ENCODE measurements at places on chromosomes 16 and 17.

- peak; percentile 68 for DNase-seq
These were observed 105.4 kb downstream of the TRIM37 start for GRCh38 chr17:59001158-59001814.

DNA sequence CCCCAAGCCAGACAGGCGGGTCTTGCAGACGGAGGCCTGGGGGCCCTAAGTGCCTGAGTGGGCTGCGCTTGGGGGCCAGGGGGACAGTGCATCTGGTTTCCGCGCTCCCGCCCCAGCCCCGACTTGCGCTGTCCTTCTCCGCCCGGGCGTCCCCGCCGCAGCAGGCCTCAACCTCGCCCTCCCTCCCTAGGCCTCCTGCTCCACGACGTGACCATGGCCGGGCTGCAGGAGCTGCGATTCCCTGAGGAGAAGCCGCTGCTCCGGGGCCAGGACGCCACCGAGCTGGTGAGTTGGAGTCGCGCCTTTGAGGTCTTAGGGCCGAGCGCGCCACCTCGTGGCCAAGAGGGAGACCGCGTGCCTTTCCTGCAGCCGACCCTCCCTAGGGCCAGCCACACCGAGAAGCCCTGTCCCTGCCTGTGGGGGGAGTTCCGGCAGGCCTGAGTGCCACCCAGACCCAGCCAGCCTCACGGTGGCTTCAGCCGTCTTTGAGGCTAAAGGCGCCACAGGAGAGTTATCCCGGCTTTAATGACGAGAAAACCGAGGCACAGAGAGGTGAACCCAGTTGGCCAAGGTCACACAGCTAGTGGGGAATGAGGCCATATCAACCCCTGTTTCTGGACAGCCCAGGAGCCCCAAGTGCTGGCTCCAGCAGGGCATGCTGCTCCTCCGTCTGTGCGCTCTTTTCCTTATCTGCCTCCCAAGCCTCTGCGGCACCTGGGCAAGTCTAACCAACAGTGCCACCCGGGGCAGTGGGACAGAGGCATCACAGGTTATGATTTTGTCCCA, 12.2 kb upstream of the NDRG4 start:
- DNase-seq: peak; percentile 79

GRCh38 chr17:77420095-77420803, 279.5 kb downstream of the SEC14L1 start:
- no peak for DNase-seq

- DNase-seq: peak; percentile 11
These were observed 482.6 kb downstream of the NPIPA7 start for GRCh38 chr16:16861546-16861945.

DNA sequence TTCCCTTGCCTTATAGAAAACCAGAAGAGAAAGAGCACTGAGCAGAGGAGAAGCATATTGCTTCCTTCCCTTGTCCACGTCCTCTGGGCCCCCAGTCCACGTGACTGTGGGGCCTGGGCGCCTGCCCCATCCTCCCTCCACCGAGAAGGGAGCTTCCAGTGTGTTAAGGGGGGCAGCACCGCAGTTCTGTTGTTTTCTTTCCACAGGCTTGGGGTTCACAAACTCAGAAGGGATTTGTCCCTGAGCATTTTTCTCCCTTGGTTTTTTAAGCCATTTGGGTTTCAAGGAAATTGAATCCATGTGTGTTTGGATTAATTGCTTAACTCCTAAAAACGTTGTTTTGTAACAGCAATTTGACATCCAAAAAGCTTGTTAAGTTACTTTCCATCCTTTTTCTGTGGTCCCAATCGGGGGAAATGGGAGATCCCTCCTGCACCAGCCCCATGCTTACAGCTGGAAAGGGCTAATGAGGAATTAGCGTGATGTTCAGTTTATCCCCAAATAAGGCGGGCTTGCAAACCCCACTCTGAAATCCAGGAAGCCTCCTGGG, 347.5 kb upstream of the TNRC6C start:
- no peak for DNase-seq

DNA sequence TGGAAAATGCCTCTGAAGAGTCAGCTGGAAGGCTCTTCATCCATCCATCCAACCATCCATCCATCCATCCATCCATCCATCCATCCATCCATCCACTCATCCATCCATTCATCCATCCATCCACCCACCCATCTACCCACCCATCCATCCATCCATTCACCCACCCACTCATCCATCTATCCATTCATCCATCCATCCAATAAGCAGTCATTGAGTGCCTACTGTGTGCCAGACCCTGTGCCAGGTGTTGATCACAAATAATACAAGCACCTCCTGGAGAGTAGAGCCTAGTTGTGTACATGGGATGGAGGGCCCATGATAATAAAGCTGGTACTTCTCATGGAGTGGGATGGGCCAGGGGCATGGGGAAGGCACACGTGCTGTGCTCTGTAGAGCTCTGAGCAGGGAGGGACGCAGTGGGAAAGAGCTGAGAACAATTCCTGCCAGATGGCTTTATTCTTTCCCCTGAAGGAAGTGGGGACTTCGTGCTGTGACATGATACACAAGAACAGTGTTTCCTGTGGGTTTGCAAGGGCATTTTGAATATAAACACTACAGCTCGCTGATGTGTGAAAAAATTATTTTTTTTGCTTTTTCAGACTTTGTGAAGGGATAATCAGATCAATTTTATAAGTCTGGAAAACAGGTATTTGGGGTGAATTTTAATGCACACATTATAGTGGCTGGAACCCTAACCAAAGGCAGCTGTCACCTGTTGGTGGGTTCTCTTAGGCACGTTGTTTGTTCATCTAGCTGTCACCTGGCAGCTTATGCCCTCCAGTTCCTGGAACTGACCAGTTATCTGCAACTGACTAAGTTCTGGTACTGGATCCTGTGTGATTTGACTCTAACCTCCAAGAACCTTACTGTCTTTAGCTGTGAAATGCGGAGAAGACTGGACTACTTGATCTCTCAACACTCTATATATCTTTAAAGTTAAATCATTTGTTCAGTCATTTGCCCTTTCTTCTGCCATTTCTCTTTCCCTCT, 61.3 kb downstream of the PRKCB start:
- DNase-seq: no peak

DNA sequence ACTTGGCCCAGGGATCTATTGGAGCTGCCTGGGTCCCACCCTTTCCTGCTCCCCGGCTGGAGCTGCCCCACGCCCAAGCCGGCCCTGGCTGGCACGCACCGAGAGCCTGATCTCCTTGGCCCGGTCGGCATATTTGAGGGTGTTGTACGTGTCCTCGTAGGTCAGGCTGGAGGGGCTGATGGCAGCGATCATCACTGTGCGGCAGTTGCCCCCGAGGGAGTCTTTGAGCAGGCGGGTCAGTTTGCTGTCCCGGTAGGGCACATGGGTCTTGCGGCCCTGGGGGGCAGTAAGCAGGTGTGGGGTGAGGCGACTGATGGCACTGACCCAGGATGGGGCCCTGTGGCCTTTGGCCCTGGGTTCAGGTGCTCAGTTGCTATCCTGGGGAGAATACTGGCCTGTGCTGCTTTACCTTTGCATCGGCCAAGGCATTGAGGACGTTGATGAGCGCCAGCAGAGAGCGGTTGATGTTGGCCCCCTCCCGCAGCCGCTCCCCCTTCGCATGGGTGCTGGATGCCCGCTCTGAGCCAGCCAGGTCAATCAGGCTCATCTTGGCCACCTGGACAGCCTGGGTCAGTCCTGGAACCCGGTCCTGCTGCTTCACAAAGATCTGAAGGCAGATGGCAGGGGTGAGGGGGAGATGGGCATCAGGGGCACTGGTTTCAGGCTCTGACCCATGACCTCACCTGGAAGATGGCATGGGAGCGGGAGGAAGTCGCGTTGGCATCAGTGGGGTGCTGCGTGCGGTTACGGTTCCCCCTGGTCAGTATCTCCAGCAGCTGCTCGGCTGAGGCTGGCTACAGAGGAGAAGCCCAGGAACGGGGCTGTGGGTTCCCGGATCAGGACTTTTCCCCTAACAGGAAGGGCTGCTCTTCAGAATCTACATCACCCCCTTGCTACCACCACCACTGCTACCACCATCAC, 13.5 kb downstream of the KIF18B start:
- no peak for DNase-seq

DNA sequence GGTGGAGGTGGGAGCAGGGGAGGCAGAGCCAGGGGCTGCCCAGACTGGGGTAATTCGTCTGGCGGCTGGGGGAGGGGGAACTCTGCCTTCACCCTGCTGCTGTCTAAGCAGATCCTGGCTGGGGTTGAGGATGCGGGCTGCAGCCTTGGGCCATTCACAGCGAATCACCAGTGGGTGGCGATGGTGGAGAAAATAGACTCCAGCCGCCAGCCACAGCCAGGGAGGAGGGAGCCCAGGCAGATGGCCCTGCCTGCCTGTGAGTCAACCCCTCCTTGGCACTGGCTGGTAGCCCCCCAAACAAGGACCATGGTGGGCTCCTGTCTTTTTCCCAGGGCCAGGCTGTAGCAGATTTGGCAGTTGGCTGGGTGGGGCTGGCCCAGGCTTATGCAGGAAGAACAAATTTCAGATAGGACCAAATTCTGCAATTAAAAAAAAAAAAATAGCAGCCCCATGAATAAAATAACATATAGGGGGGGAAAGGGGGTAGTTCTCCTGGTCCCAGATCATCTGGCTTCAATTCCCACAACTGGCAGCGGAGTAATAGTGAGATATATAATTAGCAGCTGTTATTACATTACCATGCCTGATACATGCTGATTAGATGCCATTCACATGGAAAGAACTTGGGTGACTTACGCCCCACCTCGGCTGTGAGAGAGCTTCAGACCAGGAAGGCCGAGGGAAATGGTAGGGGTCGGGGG, 41.5 kb upstream of the CDH5 start:
- DNase-seq: no peak

DNA sequence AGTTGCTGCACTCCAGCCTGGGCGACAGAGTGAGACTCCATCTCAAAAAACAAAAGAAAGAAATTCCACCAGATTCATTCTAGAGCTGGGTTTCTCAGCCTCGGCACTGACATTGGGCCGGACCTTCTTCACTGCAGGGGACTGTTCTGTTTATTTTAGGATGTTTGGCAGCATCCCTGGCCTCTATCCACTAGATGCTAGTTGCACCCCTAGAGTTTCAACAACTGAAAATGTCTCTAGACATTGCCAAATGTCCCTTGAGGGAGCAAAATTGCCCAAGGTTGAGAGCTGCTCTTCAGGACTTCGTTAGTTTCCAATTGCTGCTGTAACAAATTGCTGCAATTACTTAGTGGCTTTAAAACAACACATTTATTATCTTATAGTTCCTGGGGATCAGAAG, 7.2 kb downstream of the EEF2K start:
- no peak for DNase-seq

- DNase-seq: no peak
These were observed 18.9 kb downstream of the ADGRG1 start for GRCh38 chr16:57647136-57647875.

GRCh38 chr16:11819798-11820197, 22.7 kb upstream of the ZC3H7A start:
- DNase-seq: no peak

- no peak for DNase-seq
These were observed 156.8 kb upstream of the IRX3 start for GRCh38 chr16:54443352-54443751.

DNA sequence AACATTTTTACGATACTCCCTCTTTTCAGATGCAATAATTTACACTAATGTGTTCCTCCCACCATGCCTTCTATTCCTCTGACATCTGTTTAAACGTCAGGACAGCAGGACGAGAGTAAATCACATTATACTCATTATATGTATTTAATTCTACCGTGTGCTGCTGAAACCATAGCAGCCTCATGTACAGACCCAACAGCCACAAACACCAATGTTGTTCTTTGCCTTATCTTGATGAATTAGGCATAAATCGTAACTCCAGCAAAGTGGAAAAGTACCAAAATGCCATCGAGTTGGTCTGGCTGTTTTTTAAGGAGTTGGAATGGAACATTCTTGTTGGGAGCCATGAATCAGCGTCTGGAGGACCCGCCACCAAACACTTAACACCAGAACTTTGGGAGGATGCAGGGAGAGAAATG, 82.9 kb upstream of the FOXF1 start:
- DNase-seq: no peak

DNA sequence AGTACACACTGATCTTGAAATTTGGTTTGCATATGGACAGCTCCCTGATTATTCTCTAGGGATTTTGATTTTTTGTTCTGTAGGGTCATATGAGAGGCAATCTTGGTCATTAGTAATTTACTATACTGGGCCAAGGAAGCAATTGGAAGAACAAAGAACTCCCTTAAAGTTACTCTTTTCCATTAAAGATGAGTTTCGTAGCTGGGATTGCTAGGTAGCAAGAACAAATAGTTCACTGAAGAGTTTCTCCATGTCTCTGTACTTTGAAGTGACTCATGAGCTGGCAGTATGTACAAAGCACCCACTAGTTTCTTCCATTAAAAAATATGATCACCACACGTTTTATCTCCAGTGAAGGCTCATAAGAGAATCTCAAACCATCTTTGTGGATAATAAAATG, 6.2 kb upstream of the BCAS3 start:
- DNase-seq: no peak

- DNase-seq: no peak
These were observed 8.1 kb downstream of the CTRL start for GRCh38 chr16:67923414-67924116.

- DNase-seq: no peak
These were observed 5.2 kb downstream of the MYO1D start for GRCh38 chr17:32871746-32872145.

DNA sequence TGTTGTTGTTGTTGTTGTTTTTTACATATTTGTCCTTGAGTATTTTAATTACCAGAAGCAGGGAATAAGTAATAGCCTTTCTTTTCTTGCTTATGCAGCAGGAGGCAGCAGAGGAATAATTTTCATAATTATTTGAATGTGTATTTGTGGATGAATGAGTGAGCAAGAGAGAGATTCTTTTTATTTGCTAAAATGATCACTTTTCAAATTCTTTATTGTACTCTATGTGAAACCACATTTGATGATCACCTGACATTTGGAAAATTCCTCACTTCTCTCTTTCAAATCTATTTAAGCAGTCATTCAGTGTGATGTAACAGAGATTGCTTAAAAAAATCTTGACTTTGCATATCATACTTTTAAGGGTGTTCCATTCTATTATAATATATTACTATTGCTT, 223.6 kb downstream of the BCAS3 start:
- DNase-seq: no peak

- DNase-seq: no peak
These were observed 823 bp downstream of the NBR1 start for GRCh38 chr17:43171586-43172487.

DNA sequence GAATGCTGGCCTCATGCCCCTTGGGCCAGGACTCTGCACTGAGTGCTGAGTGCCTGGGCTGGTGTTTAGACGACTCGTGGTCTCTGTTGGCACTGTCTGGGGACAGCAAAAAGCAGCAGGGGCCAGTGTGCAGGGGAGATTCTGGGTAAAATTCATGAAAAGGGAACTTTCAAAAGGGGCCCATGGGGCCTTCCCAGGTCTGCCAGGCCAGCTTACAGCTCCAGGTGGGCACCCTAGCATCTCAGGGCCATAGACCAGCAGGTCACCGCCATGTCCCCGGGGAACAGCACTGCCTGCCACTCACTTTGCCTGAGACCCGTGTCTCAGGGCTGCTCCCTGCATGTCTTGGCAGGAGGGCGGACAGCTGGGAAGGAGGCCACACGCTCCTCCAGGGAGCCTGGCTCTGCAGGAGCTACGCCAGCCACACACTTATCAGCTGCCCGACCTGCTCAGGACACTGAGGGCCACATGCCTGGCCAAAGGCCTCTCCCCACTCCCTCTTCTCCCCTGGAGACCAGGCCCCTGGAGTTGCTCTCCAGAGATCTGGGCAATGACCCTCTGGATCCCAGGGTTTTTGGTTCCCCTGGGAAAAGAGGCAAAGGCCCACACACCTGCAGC, 8.8 kb upstream of the FASN start:
- no peak for DNase-seq

Measured in GM18507 (cell line).